Left lung (tissue), 14 donors: ENCODE measurements at places on chromosomes 3 and 15. TPM values are rescaled to one million over a fixed set of nuclear protein-coding genes. Genes with fewer than 3 reads are reported as not detected.

Gene SAMD7
- polyA plus RNA-seq = 0.08 TPM

Gene SLMAP
- 48.8 TPM for polyA plus RNA-seq

Gene SCAANT1
- polyA plus RNA-seq = 2.0 TPM

Gene GOLGA6L9
- 11.3 TPM for polyA plus RNA-seq

Gene PARP15
- polyA plus RNA-seq = 0.51 TPM

Gene LRRC31
- 0.08 TPM for polyA plus RNA-seq
